ENCODE measurements at places on chromosomes 1 and 21. TPM values are rescaled to one million over a fixed set of nuclear protein-coding genes. Genes with fewer than 3 reads are reported as not detected.

The GJB5 gene
- 0.28 TPM for total RNA-seq

The EPHA8 gene
- total RNA-seq: not detected

The HMGN2 gene
- total RNA-seq: 353 TPM

The FABP3 gene
- not detected for total RNA-seq

The MAN1C1 gene
- total RNA-seq: 0.37 TPM

The ADGRL4 gene
- not detected for total RNA-seq

The ATAD3A gene
- 24.3 TPM for total RNA-seq

The LIN28A gene
- not detected for total RNA-seq

The ZNF436 gene
- 6.7 TPM for total RNA-seq

The CLCN6 gene
- total RNA-seq: 4.5 TPM

The LAMC2 gene
- total RNA-seq: 22.7 TPM

The PADI2 gene
- total RNA-seq: 1.1 TPM

The ATAD3C gene
- not detected for total RNA-seq

The KRTAP10-2 gene
- not detected for total RNA-seq

The KCNAB2 gene
- 7.3 TPM for total RNA-seq

The ADGRL2 gene
- total RNA-seq: 8.7 TPM

The ZNF687 gene
- total RNA-seq: 8.4 TPM

The TMEM54 gene
- total RNA-seq: 46.5 TPM

The S100A12 gene
- total RNA-seq: not detected

The RBP7 gene
- 11.2 TPM for total RNA-seq

The TP73 gene
- total RNA-seq: 0.59 TPM

The WLS gene
- total RNA-seq: 21.0 TPM

The B3GALT5 gene
- total RNA-seq: 0.22 TPM

The MROH7 gene
- total RNA-seq: not detected

The PPIAL4G gene
- not detected for total RNA-seq

The BSND gene
- not detected for total RNA-seq

The S100A7A gene
- total RNA-seq: not detected

The GREM2 gene
- 0.08 TPM for total RNA-seq

The SYTL1 gene
- total RNA-seq: 0.56 TPM

The HSF2BP gene
- 1.5 TPM for total RNA-seq

The BMP8A gene
- total RNA-seq: 0.17 TPM

The SMIM1 gene
- total RNA-seq: 2.1 TPM

All from A549 treated with ZK216348 at 1 μM for 4 hours (cell line).